Stimulated activated memory B cell treated with anti-CD40 and anti-IgM and Interleukin-4, amounts not matched to agents 10 μg/mL and 1 μg/mL and 100 μg/mL, for 72 hours (primary cell): ENCODE measurements at places on chromosomes 3 and 15.

- ATAC-seq = no peak
Observed at GRCh38 chr3:17529677-17530076, 212.8 kb downstream of the TBC1D5 start.

GRCh38 chr3:128369121-128369703 is 97.5 kb downstream of the DNAJB8 start:
- no peak for ATAC-seq

- no peak for ATAC-seq
Observed at GRCh38 chr3:149369991-149370866, 7.2 kb downstream of the TM4SF1 start.

DNA sequence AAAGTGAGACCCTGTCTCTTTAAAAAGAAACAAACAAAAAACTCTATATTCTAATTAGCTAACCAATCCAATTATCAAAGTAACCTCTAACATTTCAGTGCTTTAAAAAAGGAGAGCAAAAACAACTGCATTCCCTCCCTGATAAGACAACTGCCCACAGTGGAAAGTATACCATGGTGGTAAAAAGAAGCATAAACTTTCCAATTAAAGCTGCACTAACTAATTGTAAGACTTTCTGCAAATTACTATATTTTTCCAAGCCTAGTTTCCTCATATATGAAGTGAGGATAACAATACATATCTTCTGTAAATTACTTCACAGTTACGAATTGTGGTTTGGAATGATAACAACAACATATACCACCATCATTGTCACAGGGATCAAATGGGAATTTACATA is 35.5 kb downstream of the STAG1 start:
- no peak for ATAC-seq

GRCh38 chr3:34408088-34408487 is 609.7 kb downstream of the PDCD6IP start:
- no peak for ATAC-seq

GRCh38 chr15:52680041-52680391 is 828 bp upstream of the ATOSA start:
- no peak for ATAC-seq

DNA sequence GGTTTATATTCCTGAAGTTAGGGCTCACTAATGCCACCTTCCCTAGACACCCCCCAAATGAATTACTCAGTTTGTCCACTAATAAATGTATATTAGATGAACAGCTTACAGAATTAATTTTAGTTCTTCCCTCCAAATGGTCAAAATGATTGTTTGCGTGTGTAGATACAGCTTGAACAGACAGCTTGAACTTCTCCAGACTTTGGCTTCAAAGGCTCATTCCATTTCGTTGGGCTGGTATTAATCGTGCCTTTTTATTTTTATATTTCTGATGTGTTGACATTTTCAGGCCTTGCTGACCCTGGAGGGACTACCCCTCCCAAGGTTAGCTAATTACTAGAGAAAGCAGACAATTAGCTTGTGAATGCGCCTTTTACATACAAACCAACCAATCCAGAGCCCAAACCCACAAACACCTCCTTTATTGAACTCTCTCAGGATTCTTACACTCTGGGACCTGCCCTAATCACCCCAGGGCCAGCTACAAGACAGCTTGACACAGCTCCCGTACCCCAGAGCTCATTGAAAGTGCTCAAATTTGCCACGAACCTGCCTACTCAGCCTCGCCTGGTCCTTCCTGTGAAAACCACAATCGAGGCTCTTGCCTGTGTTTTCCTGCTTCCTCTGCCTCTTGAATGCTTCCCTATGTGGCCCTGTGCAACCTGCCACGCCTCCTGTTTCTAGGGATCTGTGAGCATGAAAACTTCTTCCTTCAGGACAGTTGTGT is 40.3 kb downstream of the RPL22L1 start:
- ATAC-seq = no peak

- no peak for ATAC-seq
Observed at GRCh38 chr3:67433109-67433508, 221.3 kb downstream of the SUCLG2 start.

GRCh38 chr15:66928784-66929183 is 136.6 kb upstream of the SMAD3 start:
- no peak for ATAC-seq

DNA sequence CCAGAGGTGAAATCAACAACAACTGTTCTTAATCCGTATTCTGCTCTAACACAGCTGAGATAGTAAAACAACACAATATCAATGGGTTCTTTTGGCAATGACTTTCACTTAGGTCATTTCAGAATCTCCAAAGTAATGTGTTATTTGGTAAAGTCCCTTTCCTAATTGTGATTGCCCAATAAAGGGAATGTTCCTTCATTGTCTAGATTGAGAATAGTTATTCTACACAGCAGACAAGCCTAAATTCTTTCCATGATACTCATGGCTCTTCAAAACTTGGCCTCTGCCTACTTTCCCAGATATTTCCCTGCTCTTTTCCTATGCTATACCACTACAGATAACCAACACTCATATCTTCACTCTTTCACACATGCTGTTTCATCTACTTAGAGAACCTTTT is 219.8 kb downstream of the FMN1 start:
- no peak for ATAC-seq

GRCh38 chr3:15973940-15974339 is 176.2 kb upstream of the ANKRD28 start:
- no peak for ATAC-seq

DNA sequence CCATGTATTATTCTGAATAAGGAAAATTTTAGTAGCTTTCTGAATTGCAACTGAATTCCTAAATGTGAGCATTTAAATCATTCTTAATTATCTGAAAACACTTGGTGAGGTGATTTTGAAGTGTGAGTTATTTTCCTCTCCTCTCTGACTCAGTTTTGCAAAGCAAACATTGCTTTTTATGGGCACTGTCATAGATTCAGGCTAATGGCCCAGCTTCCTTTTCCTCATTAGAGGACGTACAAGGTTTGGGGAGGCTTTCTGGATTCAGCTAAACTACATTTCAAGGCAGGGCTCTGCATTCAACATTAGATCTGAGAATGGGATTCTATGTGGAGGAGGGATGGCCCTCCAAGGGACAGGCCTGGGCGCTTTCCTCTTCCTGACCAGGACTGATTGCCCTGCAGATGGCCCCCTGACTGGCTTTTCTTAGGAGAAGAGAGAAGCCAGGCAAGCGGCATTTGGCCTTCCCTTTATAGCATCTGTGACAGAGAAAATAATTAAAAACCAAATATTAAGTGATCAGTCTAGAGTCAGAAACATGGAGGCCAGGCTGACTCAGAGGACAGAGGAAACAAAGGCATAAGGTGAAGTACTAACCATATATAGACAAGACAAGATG is 53.0 kb upstream of the STXBP5L start:
- no peak for ATAC-seq

GRCh38 chr3:125110016-125110875 is 54.4 kb upstream of the HEG1 start:
- ATAC-seq = peak; percentile 70

DNA sequence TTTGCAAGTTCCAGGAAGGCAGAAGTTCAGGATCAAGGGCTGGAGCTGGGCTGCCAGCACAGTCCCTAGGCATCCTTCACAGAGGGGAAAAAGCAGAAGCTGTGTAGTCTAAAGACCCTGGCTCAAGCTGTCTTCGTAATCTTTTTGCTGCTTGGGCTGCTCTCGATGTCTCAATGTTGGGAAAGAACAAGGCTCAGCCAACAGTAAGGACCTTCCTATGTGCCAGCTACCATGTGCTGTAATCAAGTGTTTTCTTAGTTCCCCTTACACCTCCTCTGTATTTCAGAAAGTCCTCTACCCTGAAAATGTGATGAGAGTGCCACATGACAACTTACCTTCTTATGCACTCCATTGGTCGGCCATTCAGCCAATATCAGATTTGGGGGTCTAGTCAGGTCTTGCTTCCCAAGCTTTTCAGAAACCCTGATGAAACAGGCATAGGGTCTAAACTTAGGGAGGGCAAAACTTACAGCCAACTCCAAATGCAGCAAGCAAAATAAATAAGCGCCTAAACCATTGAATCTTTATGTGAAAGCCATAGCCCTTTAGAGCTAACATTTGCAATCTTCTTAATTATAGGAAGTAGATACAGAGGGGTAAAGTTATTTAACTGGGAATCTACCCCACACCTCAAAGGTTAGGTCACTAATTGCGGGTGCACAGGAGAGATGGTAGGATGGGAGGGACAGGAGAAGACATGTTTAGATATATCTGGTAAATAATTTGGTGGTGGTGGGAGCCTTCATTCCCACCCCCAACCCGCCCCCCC is 1.2 kb upstream of the EDEM1 start:
- ATAC-seq = no peak

DNA sequence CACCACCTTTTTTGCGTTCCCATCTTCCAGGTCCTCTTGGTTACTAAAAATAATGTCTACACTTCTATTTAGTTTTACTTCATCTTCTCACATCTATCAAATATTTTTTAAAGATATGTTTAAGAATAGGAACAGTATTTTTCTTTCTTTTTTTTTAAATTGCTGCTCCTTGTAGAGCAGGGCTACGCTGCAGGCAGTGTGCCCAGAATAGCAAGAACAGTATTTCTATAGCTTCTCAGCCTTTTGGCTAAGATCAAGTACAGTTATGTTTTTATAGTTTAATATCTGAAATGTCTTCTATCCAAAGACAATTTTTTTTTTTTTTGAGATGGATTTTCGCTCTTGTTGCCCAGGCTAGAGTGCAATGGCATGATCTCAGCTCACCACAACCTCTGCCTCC is 73.0 kb downstream of the MYO9A start:
- no peak for ATAC-seq

- no peak for ATAC-seq
Observed at GRCh38 chr15:38642689-38643270, 78.2 kb upstream of the RASGRP1 start.

- no peak for ATAC-seq
Observed at GRCh38 chr3:183481582-183481981, 53.2 kb upstream of the MCF2L2 start.

GRCh38 chr3:186496016-186496415 is 48.2 kb downstream of the CRYGS start:
- ATAC-seq = no peak

DNA sequence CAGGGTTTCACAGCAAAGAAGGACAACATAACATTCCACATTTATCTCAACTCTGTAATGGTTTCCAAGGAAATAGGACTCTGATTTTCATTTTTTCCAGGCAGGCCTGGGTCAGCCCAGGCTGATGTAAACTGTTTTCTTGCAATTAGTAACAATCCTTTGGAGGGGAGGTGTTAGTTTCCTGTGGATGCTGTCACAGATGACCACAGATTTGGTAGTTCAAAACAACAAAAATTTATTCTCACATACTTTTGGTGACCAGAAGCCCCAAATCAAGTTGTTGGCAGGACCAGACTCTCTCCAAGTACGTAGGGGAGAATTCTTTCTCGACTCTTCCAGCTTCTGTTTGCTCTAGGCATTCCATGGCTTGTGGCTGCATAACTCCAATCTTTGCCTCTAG is 88.0 kb downstream of the EDEM1 start:
- ATAC-seq = no peak

DNA sequence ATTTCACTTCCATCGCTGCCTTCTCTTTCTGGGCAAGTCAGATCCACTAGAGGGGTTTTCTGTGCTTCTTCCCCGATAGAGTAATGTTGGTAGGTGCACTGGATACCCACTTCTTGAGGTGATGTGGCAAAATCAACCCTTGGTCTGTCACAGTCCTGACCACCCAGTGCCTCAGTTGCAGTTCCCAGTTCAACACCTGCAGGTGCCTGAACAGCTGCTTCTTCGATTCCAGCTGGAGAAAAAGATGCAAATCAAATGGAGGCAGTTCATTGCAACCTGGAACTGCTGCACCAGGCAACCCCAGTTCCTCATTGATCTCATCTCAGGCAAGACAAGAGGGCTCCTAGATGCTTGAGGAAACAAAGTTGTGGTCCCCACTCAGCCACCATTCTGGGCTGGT is 186.6 kb downstream of the UBE2E2 start:
- peak; percentile 67 for ATAC-seq

GRCh38 chr15:70037292-70037640 is 60.5 kb downstream of the TLE3 start:
- ATAC-seq = peak; percentile 22

- ATAC-seq = no peak
Observed at GRCh38 chr15:70474471-70475406, 288.6 kb downstream of the UACA start.

GRCh38 chr3:127821394-127821793 is 921 bp downstream of the MGLL start:
- peak; percentile 50 for ATAC-seq

DNA sequence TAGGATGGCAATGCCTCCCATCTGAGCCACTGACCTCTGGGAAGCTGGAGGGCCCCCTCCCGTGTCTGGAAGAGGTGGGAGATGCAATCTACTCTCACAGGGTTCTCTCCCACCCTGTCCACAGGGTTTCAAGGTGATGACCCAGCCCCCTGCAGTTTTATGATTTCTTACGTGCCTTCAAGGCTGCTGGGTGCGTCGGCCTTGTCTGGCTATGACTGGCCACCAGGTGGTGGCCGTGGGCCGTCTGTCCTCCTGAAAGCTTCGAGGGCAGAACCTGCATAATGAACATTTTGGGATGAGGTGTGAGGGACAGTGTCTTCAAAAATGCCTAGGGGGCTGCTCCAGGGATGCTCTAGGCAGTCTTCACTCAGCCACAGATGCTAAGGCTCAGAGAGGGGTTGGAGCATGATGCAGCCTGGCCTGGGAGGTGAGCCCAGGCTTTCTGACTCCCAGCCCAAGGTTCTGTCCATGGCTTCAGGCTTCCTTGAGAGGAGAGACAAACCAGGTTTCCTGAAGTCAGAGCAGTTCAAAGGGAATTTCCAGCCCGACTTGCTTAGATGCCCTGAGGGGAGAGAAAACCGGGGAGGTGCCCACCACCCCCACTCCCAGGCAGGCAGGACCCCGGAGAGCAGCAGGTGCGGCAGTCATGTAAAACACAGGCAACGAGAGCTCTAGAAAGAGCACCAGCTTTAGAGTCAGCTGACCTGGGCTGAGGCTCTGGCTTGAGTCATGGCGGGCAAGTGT is 18.7 kb downstream of the ISG20 start:
- peak; percentile 25 for ATAC-seq

- no peak for ATAC-seq
Observed at GRCh38 chr3:162641317-162641716, 1144.7 kb downstream of the OTOL1 start.

DNA sequence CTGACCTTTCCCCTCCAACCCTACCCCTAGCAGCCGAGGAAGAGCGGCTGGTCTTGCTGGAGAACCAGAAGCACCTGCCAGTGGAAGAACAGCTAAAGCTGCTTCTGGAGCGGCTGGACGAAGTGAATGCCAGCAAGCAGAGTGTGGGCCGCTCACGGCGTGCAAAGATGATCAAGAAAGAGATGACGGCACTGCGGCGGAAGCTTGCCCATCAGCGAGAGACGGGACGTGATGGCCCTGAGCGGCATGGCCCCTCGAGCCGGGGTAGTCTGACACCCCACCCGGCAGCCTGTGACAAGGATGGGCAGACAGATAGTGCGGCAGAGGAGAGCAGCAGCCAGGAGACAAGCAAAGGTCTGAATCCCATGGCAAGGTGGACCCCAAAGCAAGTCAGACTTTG is 6.2 kb upstream of the OGG1 start:
- ATAC-seq = no peak

DNA sequence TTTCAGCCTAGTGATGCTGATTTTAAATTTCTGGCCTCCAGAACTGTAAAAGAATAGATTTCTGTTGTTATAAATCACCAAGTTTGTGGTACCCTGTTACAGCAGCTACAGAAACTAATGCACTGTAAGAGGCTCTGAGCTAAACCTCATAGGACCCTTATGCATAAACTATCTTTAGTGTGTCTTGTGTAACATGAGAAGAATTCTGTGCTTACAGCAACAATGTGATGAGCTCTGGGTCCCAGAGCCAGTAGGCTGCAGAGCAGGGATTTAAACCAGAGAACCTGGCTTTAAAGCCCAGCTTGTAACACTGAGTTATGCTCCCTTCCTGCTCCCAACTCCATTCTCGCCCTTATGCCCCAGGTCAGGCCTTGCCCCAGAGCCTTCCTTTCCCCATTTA is 113.1 kb downstream of the THSD4 start:
- no peak for ATAC-seq
